ENCODE measurements at places on chromosomes 4 and X. TPM values are rescaled to one million over a fixed set of nuclear protein-coding genes. Genes with fewer than 3 reads are reported as not detected.

SCOC gene
- 22.2 TPM for total RNA-seq

ZNF518B gene
- 19.6 TPM for total RNA-seq

TRIM2 gene
- total RNA-seq, result 0.44 TPM

MAGEE2 gene
- not detected for total RNA-seq

ZCCHC18 gene
- total RNA-seq, result 0.64 TPM

FAM156B gene
- total RNA-seq, result 15.7 TPM

NKX3-2 gene
- total RNA-seq, result not detected

ZFYVE28 gene
- total RNA-seq, result 14.8 TPM

NXF3 gene
- not detected for total RNA-seq

SPATA4 gene
- total RNA-seq, result not detected

GPR119 gene
- total RNA-seq, result not detected

KLHL4 gene
- not detected for total RNA-seq

CORIN gene
- total RNA-seq, result 0.22 TPM

RBMXL3 gene
- not detected for total RNA-seq

AMOT gene
- 0.69 TPM for total RNA-seq

MGAT4D gene
- not detected for total RNA-seq

CXCL8 gene
- 0.15 TPM for total RNA-seq

ODAPH gene
- 0.12 TPM for total RNA-seq

GAGE13 gene
- total RNA-seq, result not detected

PLXNB3 gene
- 0.23 TPM for total RNA-seq

GBA3 gene
- not detected for total RNA-seq

H2BW2 gene
- 0.10 TPM for total RNA-seq

CLGN gene
- 0.21 TPM for total RNA-seq

TLL1 gene
- total RNA-seq, result not detected

NPNT gene
- total RNA-seq, result not detected

ACE2 gene
- not detected for total RNA-seq

MAGEA11 gene
- not detected for total RNA-seq

FAM9B gene
- total RNA-seq, result not detected

JAKMIP1 gene
- 10.9 TPM for total RNA-seq

LONRF3 gene
- 0.35 TPM for total RNA-seq

HEPH gene
- total RNA-seq, result not detected

PPP4R3C gene
- not detected for total RNA-seq

CXCL3 gene
- total RNA-seq, result not detected

TLR2 gene
- total RNA-seq, result 2.0 TPM

GTPBP6 gene
- 52.1 TPM for total RNA-seq

ADGRL3 gene
- not detected for total RNA-seq

ARR3 gene
- total RNA-seq, result not detected

EPHA5 gene
- not detected for total RNA-seq

KLHL2 gene
- 27.3 TPM for total RNA-seq

TLR10 gene
- total RNA-seq, result not detected

FGFR3 gene
- 0.27 TPM for total RNA-seq

SLC39A8 gene
- total RNA-seq, result 62.3 TPM

GDPD2 gene
- 0.22 TPM for total RNA-seq

MAB21L2 gene
- not detected for total RNA-seq

RAB41 gene
- not detected for total RNA-seq

PRRG1 gene
- not detected for total RNA-seq

SOX3 gene
- total RNA-seq, result not detected

NUDT11 gene
- total RNA-seq, result 0.71 TPM

HAND2 gene
- not detected for total RNA-seq

Measured in activated CD4-positive, alpha-beta T cell treated with anti-CD3 and anti-CD28 coated beads, Interleukin-2, amount 10 ng/mL, durations not matched to agents 7 days and 5 days (primary cell).